ENCODE measurements at places on chromosomes 6 and 20.

DNA sequence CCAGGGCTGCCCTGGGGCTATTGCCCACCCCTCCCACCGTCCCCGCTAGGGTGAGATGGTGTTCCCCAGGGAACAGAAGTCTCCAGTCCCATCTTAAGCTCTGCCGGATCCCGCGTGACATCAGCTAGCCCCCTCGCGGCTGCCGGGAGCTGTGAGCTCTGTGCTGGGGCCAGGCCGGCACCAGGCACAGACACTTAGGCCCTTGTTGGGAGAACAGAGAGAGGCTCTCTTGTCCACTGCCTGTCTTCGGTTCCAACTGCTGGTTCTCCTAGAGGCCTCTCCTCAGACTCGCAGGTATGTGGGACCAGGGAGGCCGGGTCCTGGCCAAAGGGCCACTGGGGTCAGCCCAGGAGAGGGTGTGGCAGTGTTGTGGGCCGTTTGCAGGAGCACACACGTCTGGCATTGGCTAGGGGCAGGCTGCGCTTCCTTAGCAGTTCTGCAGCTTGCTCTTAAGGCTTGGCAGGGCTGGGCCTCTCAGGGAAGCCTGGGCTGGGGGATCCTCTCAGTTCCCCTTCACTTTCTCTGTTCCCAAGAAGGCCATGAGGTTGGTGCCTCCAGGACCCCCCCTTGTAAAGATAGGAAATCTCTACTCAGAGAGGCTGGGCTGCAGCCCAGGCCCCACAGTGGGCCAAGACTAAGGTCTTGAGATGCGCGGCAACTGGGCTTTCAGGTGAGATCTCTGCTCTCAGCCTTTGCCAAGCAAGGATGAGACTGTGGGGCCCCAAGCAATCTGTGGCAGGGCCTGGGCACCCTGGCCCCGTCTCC, 6.3 kb downstream of the SGK2 start:
- DNase-seq, result no peak

DNA sequence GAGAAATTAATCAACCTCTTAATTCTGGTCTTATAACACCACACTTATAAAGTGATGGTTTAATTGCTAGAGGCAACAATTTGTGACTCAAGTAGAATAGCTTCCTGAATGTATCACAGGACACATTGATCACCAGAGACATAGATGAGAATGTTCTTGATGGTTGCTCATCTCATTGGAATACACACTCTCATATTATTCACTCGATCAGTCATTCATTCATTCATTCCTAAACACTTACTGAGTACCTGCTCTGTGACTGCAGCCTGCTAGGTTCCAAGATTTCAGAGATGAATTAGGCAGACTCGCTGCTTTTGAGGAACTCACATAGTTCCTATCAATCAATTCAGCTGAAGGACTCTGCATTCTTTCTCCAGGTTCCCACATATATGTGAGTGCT, 365.1 kb upstream of the SOX4 start:
- no peak for DNase-seq

DNA sequence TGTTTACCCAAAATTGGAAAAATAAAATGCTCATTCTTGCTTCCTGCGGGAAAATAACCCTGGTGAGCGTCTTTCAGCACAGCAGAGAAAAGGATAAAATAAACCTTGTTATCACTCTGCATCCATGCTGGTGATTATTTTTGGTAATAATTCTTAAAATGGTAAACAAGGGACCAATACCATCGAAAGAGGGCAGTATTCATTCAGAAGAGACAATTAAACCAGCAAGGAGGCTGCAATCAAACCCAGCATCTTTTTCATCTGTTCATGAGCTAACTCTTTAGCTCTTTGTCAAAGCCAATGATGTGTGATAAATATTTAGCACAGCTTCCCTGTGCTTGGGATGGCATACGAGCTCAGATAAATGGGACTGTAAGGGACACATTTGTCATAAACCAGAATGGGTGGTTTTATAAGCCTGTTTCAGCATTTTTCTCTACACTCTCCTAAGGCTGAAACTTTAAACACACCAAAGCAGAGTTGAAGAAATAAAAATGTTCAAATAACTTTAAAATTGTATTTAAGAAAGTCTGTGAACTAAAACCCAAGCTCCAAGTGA, 34.4 kb downstream of the CDH26 start:
- no peak for DNase-seq

DNA sequence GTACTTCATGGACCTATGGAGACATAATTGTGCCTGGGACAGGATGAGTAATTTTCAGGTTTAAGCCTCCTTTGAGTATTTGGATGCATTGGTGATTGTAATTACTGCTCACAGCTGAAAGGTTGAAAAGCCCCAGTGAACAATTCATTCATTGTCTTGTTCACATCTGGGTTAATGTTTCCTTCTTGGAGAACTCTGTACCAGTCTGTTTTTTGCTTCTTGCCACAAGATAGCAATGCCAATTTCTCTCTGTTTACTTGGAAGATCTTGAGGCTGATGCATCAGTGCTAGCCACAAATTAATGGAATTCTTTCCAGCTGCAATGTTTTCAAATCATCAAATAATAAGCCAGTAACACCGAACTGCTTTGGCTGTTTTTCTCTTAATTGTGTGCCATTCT, 207.8 kb downstream of the BMP2 start:
- no peak for DNase-seq

GRCh38 chr20:884983-885952, 30.9 kb downstream of the ANGPT4 start:
- no peak for DNase-seq

DNA sequence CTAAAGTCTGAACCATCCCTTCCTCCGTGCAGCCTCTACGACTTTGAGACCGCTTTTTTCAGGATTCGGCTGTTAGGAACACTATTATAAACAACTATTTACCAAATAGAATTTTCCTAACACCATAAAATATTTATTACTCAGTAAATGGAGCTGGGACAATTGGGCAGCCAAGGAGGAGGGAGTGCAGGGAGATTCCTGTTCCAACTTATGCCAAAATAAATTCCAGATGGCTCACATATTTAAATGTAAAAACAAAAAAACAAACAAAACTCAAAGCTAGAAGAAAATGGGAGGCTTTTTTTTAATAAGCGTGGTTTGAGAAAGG, 48.1 kb downstream of the TCP11 start:
- DNase-seq, result no peak

DNA sequence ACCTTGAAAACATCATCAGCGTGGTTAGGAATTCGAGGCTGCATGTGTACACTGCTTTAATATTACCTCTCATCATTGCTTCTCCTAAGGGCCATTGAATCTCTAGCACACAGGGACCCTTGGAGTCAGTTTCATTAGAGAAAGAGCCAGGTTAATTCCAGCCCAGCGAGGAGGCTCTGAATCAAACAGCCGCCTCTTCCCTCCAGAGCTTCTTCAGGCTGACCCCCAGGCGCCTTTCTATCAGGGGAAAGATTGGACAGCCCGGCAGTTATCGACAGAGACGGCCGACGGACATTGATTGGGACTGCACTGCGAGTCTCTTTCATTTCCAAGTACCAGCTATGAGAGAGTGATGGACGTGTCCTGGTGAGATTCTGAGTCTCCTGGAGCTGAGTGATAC, 159.2 kb downstream of the ANKRD60 start:
- no peak for DNase-seq

GRCh38 chr6:63859528-63859927, 223.9 kb downstream of the PHF3 start:
- no peak for DNase-seq

GRCh38 chr6:116036075-116036773, 24.5 kb downstream of the FRK start:
- no peak for DNase-seq

DNA sequence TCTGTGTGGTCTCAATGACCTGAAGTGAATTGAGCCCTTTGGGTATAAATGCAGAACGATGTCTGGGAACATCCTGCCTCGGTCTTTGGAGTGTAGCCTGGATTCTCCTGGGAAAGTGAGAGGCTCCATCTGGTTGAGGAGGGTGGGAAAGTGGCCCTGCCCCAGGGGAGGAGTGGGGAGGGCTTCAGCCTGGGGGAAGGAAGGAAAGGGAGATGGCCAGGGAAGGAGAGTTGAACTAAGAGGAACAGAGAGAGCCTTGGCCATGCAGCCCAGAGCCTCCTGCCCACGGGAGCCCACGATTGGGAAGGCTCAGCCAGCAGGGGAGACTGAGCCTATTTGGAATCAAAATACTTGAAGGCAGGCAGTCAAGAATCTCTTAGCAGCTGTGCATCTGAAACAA, 2.3 kb upstream of the EPB41L1 start:
- no peak for DNase-seq

DNA sequence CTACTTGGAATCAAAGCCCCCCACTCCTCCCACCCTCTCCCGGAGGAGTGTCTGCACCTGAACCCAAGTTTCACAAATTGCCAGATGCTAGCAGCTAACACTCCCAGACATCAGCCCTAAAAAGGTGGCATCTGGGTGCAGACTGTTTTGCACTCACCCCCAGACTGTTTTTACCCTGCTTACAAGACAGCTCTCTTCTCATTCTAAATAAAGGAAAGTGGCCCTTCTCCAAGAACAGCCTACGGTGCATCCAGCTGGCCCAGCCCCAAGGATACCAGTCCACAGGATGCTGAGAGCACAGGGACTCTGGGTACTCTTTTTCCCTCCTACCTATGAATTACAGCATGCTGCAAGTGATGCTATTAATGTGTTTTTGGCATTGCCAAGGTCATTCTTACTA, 842.0 kb upstream of the FLRT3 start:
- no peak for DNase-seq

Data from breast epithelium (tissue), 4 donors.